ENCODE measurements at places on chromosomes 1 and 21. TPM values are rescaled to one million over a fixed set of nuclear protein-coding genes. Genes with fewer than 3 reads are reported as not detected.

AADACL3 gene
- total RNA-seq, result not detected

DNASE2B gene
- total RNA-seq, result not detected

MT1HL1 gene
- total RNA-seq, result not detected

KIF2C gene
- total RNA-seq, result 6.2 TPM

BSND gene
- total RNA-seq, result not detected

FCGR3B gene
- total RNA-seq, result not detected

GPR37L1 gene
- total RNA-seq, result not detected

PDPN gene
- 1.3 TPM for total RNA-seq

DCDC2B gene
- not detected for total RNA-seq

TCP10L gene
- 0.40 TPM for total RNA-seq

SLC45A3 gene
- total RNA-seq, result 2.9 TPM

SDHB gene
- 57.7 TPM for total RNA-seq

SLC30A10 gene
- total RNA-seq, result not detected

GBP2 gene
- total RNA-seq, result 0.56 TPM

LMOD1 gene
- 80.5 TPM for total RNA-seq

TLR5 gene
- total RNA-seq, result 0.22 TPM

GABRD gene
- not detected for total RNA-seq

VWA5B1 gene
- total RNA-seq, result not detected

COG2 gene
- total RNA-seq, result 28.6 TPM

TIAM1 gene
- 6.6 TPM for total RNA-seq

GRCh38 chr1:103144681-103145080 is 36.4 kb upstream of the COL11A1 start:
- no peak for DNase-seq

- DNase-seq, result peak; percentile 21
Observed at GRCh38 chr1:17875171-17875881, 120.2 kb downstream of the ACTL8 start.

DNA sequence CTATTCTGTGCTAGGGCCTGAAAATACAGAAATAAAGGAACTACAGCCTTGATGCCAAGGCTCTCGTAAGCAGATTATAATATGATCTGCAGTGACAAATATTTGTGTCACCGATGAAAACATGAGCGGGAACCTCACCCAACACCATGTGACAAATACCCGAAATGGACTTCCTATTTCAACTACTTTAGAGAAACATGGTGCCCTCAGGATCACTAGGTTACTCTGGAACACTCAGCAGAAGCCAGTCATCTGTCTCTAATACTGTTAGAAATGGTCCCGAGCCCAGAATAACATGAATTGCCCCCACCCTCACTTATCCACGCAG is 463 bp upstream of the VAMP3 start:
- no peak for DNase-seq

GRCh38 chr1:28604962-28605361 is 12.9 kb downstream of the RAB42 start:
- no peak for DNase-seq

GRCh38 chr1:235239851-235240250 is 78.8 kb upstream of the RBM34 start:
- no peak for DNase-seq

GRCh38 chr1:145953861-145954260 is 4.0 kb downstream of the LIX1L start:
- DNase-seq, result no peak

GRCh38 chr1:8435569-8436071 is 117.7 kb downstream of the SLC45A1 start:
- no peak for DNase-seq

DNA sequence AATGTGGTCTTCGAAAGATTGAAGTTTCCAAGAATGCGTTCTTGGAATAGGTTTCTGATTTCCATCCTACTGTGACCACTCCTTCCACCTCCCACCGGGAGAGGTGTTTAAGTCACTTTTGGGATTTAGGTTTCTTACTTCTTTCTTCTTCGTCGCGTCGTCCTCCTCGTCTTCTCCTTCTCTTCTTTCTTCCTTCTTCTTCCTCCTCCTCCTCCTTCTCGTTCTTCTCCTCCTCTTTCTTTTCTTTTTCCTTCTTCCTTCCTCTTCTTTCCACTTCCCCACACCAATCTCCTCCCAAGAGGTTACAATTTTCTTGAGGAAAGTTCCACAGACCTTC is 2.1 kb downstream of the CACHD1 start:
- DNase-seq, result no peak

GRCh38 chr21:37797403-37797802 is 118.9 kb downstream of the KCNJ6 start:
- no peak for DNase-seq

DNA sequence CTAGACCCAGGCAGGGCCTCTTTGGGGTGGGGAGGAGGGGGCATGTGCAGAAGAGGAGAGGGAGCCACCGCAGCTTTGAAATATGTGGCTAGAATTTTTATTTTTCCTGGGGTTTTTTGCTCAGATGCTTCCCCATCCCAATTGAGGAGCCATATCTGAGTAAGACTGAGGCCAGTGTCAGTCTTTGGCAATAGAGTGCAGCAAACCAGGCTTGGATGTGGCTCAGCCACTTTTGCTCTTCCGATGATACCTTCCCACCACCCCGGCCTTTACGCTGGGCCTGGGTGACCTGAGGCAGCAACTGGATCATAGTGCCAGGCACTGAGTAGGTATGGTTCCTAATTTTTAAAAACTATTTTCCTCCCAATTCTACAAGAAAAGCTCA is 36.9 kb downstream of the KIAA1614 start:
- DNase-seq, result peak; percentile 10

GRCh38 chr1:36761113-36761512 is 273.2 kb downstream of the GRIK3 start:
- peak; percentile 43 for DNase-seq

- no peak for DNase-seq
Observed at GRCh38 chr1:203040513-203041275, 14.4 kb downstream of the PPFIA4 start.

DNA sequence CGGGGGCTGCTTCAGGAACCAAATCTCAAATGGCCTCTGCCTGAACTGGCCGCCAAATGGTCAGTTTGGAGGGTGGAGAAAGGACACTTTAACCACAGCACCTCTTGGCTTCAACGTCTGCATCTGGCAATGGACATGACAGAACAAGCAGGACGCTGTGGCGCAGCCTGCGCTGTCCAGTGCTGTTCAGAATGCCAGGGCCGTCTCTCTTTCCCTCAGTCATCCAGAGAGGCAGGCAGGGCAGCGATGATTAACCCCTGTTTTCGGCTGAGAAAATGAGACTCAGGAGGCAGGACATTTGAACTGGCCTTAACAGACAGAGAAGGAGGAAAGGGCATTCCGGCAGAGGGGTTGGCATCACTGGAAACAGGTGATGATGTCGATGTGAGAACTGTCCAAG is 48.6 kb downstream of the GLIS1 start:
- DNase-seq, result no peak

GRCh38 chr1:8329439-8329838 is 11.5 kb downstream of the SLC45A1 start:
- DNase-seq, result no peak

GRCh38 chr1:152252157-152252556 is 28.2 kb upstream of the HRNR start:
- DNase-seq, result no peak

DNA sequence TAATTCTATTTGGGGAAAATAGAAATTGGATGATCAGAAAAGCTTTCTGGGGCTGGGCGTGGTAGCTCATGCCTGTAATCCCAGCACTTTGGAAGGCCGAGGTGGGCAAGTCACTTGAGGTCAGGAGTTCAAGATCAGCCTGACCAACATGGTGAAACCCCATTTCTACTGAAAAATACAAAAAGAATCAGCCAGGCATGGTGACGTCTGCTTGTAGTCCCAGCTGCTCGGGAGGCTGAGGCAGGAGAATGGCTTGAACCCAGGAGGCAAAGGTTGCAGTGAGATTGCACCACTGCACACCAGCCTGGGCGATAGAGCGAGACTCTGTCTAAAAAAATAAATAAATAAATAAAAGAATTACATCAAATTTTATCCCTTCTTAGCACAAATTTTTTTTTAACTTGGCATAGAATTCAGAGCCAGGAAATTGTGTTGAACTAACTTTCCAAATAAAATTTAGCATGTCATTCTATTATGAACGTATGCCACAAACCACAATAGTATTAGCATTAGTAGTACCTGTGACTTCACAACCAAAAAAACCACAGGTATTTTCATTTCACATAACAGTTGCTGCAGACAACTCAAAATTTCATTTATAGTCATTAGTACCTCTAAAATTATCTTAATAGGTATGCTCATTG is 4.5 kb upstream of the ANKRD13C start:
- DNase-seq, result no peak

DNA sequence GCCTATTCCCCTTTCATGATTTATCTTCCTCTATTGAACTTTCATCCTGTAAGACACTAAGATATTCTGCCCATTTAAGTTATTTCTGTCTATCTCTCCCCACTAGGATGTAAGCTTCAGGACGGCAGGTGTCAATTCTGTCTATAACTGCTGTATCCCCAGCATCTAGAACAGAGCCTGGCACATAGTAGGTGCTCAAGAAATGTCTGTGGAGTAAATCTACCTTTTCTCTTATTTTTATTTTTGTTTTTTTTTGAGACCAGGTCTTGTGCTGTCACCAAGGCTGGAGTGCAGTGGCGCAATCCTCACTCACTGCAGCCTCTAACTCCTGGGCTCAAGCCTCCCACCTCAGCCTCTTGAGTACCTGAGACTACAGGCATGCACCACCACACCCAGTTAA is 5.6 kb downstream of the CD52 start:
- DNase-seq, result no peak

DNA sequence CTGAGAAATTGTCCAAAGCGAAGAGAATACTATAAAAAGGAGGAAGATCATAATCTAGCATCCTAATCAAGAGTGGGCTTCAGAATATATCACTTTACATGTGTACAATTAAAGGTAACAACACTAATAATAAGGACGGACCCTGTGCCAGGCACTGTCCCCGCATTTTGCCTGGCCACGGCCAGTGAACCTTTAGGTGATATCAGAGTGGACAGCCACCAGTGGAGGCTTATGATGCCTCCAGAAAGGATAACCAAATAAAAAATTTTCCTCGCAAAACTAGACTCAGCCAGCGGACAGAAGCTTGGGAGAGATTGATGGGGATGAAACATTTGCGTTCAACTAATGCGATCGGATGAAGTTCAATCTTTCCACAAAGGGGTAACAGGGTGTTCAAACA is 436.4 kb downstream of the NPHP4 start:
- DNase-seq, result no peak

DNA sequence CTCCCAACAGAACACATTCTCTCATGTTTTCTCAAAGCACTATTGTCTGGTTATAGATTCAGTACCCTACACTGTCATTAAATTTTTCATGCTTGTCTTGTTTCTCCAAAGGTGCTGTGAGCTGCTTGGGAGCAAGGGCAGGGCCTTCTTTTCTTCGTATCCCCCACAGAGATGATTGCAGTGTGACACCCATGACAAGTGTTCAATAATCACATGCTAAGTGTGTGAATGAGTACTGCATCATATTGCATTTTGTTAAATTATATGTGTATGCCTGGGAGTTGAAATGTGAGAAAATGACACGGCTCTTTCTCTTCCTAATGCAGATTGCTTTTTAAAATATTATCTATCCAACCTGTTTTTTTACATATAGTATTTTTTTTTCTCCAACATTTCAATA is 57.3 kb upstream of the MAGI3 start:
- no peak for DNase-seq

- DNase-seq, result no peak
Observed at GRCh38 chr1:115060501-115060900, 28.8 kb downstream of the TSPAN2 start.

DNA sequence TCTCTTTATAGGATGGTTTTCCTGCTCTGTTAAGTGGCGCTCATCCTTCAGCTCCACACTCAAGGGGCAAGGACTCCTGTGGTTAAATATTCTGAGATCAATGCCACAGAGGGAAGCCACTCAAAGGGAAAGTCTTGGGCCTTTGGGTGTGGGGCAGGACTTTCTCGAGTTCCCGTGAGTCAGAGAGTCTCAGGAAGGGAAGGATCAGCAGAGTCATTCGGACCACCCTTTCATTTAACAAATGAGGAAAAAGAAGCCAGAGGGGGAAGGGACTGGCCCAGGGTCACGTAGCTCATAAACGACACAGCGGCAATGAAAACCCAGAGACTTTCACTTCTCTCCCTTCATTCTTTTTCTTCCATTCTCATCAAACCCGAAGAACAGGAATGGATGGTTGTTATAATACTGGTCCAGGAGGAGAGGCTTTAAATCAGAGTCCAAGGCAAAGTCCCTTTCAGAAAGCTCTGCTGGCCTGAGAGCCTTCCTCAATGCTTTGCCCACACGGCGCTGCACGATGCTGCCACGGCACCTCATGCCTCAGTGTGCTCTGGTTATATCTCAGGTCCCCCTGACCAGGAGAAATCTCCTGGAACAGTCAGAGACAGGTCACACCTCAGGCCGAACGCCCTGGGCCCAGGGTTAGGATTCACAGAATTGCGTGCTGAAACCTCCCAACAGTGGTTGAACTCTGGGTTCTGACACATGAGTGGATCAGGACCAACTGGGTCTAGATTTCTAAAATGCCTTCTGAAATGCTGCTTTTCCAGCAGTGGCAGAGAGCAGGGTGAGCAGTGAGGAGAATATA is 65.3 kb downstream of the TENT5C start:
- no peak for DNase-seq

DNA sequence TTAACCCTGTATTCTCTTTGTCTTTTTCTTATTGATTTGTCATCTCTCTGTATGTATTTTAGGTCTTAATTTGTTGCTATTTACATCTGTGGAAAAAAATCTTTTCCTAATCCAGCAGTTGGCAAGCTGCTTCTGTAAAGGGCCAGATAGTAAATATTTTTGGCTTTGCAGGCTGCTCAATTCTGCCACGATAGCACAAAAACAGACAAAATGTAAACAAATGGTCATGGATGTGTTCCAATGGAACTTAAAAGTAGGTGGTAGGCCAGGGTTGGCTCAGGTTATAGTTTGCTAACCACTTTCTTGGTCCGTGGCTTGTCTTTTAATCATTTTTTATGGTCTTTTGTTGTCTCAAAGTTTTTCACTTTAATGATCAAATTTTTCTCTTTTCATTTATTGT is 371.8 kb downstream of the HHAT start:
- no peak for DNase-seq

- no peak for DNase-seq
Observed at GRCh38 chr1:67489643-67490042, 59.4 kb upstream of the SERBP1 start.

DNA sequence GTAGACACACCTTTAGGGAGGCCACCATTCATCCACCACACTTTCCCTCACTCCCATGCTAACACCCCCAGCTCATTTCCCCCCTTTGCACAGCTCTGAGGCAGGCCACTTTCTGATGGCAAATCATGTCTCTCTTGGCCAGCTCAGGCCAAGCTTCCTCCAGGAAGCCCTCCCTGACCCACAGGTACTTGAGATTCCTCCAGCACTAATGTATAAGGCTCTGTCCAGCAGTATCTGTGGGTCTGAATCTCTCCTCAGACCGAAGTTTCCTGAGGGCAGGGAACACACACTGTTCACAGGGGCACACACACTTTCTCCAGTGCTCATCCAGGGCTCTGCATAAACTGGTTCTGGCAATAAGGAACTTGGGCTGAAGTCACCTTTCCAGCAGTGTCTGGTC is 19.2 kb downstream of the LGR6 start:
- no peak for DNase-seq

DNA sequence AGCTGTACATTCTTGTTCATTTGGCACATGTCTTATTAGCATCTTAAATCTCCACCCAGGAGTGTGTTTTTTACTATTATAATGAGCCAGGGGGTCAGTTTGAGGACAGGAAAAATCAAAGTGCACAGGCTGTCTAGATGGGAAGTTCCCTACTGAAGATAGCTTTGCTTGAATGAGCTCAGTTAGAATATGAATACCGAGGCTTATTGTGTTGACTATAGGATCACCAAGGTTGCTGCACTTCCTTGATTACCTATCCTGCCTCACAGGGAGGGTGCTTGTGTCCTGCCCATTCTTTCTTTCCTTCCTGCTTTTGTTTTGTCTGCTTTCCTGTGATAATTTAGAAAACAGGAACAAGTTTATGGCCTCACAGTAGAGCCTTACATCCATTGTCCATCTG is 16.3 kb downstream of the PHGDH start:
- no peak for DNase-seq
